ENCODE measurements at places on chromosomes 5 and 9.

- no peak for DNase-seq
Measured at GRCh38 chr5:171813813-171814490, 28.3 kb downstream of the SMIM23 start.

DNA sequence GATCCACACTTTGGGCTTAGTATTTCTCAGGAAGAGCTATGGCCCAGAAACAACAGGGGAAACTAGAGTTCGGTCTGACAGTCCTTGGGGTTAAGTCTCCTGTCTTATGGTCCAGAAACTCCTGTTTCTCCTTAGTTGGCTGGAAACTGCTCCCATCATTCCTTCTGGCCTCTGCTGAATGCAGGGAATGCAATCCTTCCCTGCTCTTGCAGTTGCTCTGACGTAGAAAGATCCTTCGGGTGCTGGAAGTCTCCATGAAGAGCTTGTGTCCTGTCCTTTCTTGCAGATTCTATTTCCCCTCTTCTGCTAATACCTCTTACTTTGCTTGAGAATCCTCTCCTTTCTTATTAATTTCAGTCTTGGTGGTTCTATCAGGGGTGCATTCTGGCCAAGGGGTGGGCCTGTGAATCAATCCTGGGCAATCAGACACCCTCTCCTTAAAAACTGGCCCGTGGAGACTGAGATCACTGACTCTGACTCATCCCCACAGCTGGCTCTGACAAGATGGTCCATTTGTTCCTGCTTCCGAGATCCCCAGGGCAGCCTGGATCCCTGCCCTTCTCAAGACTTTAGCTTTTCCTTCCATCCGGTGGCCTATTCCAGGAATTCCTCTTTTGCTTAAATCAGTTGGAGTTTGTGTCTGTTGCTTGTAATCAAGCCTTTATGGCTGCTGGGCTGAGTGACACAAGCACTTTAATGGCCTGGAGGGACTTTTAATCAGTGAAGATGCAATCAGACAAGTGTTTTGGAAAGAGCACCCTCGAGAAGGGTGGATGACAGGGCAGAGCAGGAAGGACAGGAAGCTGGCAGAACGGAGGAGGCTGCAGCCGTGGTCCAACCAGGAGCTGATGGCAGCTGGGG, 23.7 kb downstream of the PTGS1 start:
- no peak for DNase-seq

- DNase-seq, result no peak
Measured at GRCh38 chr5:114782869-114783268, 386.8 kb downstream of the TRIM36 start.

GRCh38 chr5:37565062-37565670, 186.0 kb downstream of the WDR70 start:
- DNase-seq, result no peak

DNA sequence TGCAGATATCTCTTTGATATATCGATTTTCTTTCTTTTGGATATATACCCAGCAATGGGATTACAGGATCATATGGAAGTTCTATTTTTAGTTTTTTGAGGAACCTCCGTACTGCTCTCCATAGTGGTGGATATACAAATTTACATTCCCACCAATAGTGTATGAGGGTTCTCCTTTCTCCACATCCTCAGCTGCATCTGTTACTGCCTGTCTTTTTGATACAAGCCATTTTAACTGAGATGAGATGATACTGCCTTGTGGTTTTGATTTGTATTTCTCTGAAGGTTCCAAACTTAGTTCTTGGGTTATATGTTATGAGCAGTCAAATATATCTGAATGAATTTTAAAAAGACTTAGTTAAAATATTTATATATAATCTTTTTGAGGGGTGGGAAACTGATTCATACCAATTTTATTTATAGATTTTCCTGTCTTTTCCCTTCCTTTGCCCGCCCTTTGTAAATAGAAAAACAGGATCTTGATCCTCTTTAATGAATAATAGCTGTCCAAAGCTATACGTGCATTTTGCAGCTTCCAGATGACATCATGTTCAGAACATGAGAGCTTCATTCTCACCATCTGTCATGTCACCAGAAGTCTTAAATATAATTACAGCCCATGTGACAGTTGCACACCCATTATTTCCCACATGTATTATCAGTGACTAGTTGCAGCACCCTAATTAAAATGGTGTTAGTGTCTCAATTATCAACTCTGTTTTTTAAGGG, 6.2 kb upstream of the ARHGEF28 start:
- DNase-seq, result no peak

- DNase-seq, result no peak
Measured at GRCh38 chr5:149639737-149640136, 58.4 kb downstream of the ARHGEF37 start.

DNA sequence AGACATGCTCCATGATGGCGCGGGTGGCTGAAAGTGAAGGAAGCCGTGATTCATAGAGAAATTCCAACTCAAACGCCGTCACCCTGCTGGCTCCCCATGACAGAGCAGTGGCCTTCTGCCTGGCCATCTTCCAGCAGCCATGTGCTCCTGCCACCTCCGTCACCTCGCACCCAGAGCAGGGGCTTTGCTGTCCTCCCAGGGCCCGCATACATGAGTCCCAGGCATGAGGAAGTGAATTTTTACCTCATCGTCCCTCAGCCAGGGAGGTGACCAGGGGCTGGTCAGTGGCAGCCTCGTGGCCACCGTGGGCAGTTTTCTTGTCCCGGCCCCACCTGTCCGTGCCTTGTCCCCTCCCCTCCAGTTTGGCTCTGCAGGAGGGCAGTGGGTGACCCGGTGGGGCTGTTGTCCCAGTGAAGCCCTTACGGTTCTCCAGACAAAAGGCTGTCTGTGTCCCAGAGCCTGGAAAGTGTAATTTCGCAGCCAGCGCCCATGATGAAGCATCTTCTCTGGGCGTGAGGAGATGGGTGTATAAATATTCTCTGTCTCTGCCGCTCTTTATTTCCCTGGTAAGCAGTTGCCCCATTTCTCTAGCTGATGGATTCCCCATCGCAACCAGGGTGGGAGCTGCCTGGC, 124.0 kb upstream of the LMX1B start:
- no peak for DNase-seq

DNA sequence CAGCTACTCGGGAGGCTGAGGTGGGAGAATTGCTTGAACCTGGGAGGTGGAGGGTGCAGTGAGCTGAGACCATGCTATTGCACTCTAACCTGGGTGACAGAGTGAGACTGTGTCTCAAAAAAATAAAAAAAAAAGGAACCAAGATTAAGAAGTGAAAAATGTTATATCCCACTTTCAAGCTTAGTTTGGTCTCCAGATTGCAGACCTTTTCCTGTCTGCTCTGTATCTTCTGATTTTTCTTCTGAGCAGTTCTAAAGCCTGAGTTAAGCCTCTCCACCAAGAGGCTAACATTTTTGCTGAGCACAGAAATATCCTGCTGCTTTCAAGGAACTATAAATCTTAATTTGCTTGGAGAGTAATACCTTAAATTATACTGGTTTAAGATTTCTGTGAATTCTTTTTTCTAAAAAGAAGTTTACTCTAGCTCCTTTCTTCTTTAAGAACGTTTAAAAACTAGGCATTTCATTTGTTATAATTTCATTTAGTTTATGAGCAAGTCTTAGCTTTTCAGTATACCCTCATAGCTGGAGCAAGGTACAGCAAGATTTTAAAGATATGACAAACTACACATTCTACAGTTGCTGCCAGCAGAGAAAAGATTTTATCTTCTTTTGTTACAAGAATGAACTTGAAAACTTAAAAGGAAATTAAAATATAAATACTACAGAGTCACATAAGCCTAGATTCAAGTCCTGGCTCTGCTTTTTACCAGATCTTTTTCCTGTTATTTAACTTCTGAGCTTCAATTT, 55.0 kb downstream of the GARNL3 start:
- no peak for DNase-seq

DNA sequence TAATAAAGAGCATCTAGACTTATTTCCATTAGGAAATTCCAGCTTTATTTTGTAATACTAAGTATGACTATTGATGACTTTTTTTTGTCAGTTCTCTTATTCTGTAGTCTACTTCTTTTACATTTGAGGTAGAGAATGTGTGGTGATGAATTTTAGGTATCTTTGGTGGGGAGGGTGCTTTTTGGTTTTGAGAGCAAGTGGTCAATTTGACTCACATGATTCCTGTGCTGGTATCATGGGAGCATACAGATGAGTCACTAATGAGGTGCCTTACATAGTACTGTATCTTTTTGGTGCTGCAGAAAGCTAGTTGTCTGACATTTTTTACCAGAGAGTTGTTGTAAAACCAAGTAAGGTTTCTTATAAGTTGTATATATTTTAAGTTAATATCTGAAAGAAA, 35.3 kb downstream of the ERBIN start:
- no peak for DNase-seq

DNA sequence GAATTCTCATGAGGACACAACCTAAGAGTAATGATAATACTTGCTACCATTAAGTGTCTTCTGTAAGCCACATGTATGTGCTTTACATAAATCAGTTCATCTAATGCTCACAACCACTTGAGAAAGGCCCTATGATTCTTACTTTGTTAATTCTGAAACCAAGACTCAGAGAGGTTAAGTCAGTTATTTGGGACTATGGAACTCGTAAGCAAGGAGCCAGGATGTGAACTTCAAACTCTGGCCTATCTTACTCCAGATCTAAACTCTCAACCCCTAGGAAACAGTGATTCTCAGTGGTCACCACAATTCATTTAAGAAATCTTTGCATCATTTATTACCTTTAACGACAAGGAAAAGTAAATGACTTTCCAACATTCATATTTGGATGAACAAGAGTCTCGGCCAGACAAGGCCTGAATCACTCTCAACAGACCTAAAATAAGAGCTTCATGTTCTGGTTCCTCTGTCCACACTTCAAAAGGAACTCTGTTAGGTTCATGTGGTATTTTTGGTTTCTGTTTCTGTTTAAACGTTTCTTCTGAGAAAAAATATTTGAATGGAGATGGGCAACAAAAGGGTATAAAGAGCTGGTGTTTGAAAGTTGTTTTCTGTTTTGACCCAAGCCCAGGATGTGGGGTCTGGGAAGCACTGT, 104.8 kb downstream of the LPAR1 start:
- no peak for DNase-seq

GRCh38 chr5:35884773-35885172, 28.1 kb downstream of the IL7R start:
- DNase-seq, result no peak

GRCh38 chr5:158127536-158127935, 268.6 kb upstream of the CLINT1 start:
- no peak for DNase-seq

- no peak for DNase-seq
Measured at GRCh38 chr5:2206293-2207108, 323.8 kb upstream of the IRX4 start.

GRCh38 chr9:78927099-78927940, 630.4 kb downstream of the PSAT1 start:
- no peak for DNase-seq

DNA sequence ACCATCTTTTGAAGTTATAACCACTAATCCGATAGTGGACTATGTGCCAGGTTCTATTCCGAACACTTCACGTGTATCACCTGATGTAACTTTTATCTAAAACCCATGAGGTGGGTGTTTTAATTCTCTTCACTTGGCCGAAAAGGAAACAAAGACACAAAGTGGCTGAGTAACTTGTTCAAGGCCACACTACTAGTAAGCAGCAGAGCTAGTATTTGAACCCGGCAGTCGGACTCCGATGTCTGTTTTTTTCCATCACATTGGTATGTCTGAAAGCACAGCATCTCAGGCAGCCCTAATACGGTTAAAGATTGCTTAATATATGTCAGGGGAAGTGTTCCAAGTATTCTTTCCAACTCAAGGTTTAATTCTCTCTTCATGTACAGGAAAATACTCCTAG, 16.2 kb downstream of the FAM169A start:
- no peak for DNase-seq

DNA sequence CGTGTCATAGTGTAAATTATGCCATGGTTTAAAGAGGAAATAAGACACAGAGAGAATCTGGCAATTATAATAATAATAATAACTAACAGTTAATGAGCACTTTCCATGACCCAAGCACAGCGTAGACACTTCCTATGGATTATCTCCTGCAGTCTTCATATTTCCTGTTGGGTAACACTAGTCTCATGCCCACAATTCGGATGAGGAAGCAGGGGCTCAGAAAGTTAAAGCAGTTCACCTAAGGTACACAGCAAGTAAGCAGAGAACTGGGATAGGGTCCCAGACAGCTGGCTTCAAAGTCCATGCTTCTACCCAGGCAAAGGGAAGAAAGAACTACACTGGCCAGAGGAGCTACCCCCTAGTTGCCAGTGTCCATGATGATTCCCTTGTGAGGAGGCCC, 27.9 kb upstream of the TGFBI start:
- DNase-seq, result no peak

DNA sequence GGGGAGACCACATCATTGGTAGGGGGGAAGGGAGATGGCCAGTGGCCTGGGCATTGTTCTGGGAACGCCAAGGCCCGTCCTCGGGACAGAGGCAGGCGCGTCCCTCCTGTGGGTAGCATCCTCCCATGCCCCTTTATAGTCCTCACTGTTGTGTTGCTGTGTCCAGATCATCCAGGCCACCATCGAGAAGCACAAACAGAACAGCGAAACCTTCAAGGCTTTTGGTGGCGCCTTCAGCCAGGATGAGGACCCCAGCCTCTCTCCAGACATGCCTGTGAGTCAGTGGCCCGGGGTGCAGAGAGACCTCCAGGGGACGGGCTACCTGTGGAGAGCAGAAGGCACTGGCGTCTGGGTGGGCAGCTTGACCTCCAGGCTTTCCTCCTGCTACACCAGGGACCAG, 38.4 kb upstream of the SUSD3 start:
- DNase-seq, result no peak

DNA sequence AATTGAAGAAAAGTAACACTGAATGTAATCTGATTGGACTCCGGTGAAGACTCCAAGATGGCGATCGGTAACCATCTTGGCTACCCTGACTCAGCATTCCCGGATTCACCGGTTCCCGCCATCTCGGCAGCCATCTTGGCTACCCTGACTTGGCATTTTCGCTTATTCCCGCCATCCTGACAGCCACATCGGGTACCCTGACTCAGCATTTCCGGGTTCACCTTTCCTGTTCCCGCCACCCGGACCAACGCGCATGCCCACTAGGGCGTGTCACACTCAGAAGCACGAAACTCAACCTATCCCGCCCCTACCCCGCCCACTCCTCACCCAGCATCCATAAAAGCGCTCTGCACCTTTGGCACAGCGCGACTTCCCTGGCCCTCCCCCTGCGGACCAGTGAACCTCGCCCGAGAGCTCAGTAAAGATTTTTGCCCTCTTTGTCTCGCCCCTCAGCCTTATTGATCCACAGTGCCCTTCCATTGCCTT, 17.2 kb downstream of the SPTLC1 start:
- DNase-seq, result no peak

DNA sequence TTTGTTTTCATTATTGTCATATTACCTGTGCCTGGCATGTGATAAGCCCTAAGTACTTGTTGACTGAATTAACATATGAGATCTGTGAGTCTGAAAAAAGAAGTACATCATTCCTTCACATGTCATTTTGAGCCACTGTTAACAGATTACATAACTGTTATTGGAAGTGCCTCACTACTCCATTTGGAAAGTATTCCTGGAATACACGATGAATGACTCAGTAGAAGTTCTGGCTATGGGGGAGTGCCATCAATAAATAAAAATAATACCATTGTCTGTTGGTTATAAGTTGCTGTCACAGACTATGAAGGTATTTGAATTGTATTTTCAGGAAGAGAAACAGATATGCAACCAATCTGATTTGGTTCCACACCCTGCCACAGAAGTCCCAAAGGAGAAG, 12.9 kb downstream of the NIPSNAP3B start:
- DNase-seq, result no peak

GRCh38 chr5:139178935-139179334, 19.2 kb downstream of the SIL1 start:
- no peak for DNase-seq

- no peak for DNase-seq
Measured at GRCh38 chr5:574906-575305, 37.2 kb upstream of the CEP72 start.

GRCh38 chr5:122871661-122872060, 26.2 kb downstream of the SNX24 start:
- DNase-seq, result no peak

- no peak for DNase-seq
Measured at GRCh38 chr9:922171-922570, 54.3 kb upstream of the DMRT3 start.

Measured in CMK (cell line).